ENCODE measurements at places on chromosomes 16 and 17. TPM values are rescaled to one million over a fixed set of nuclear protein-coding genes. Genes with fewer than 3 reads are reported as not detected.

The FSCN2 gene
- 2.1 TPM for total RNA-seq

The C16orf86 gene
- 2.7 TPM for total RNA-seq

The CARD14 gene
- not detected for total RNA-seq

DNA sequence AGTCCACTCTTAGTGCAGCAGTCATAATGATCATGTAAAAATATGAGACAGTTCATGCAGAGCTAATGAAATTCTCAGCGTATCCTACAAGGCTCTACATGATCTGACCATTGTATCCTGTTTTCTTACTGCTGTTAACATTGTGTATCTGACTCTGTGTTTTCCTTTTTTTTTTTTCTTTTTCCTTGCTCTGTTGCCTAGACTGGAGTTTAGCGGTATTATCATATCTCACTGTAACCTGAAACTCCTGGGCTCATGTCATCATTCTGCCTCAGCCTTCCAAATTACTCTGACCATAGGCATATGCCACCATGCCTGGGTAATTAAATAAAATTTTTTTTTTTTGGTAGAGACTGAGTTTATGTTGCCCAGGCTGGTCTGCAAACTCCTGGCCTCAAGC, 12.1 kb downstream of the DUS2 start:
- no peak overlapping the region for H3K4me3 ChIP-seq
- no peaks in the 10 kb centered on the region for H3K36me3 ChIP-seq
- DNase-seq = no peak
- H3K27ac ChIP-seq = no peak overlapping the region

- H3K4me1 ChIP-seq = no peaks in the 10 kb centered on the region
- DNase-seq = no peak
- no peak overlapping the region for H3K27ac ChIP-seq
These were observed 6.7 kb upstream of the GSG1L start for GRCh38 chr16:28069971-28070794.

- peak overlapping the region; percentile 77 for H3K4me3 ChIP-seq
- peak; percentile 19 for DNase-seq
- peaks cover 3% of the 10 kb centered on the region for H3K36me3 ChIP-seq
- H3K4me1 ChIP-seq = peaks cover 10% of the 10 kb centered on the region
- peak overlapping the region; percentile 81 for H3K27ac ChIP-seq
These were observed 2.7 kb downstream of the FBXO31 start for GRCh38 chr16:87380881-87381280.

GRCh38 chr17:29572691-29573557, 4.4 kb downstream of the TP53I13 start:
- no peaks in the 10 kb centered on the region for H3K36me3 ChIP-seq
- H3K27me3 ChIP-seq = no peaks in the 10 kb centered on the region
- 0 out of 2 replicates have a peak, but pooled peaks cover 4% of the 10 kb centered on the region for H3K4me1 ChIP-seq
- no peak overlapping the region for H3K27ac ChIP-seq

GRCh38 chr17:60720763-60721531, 43.3 kb downstream of the BCAS3 start:
- peak; percentile 24 for DNase-seq
- no peaks in the 10 kb centered on the region for H3K4me1 ChIP-seq
- H3K4me3 ChIP-seq = no peak overlapping the region
- H3K36me3 ChIP-seq = no peaks in the 10 kb centered on the region
- no peak overlapping the region for H3K27ac ChIP-seq

GRCh38 chr17:19390951-19391350, 4.0 kb upstream of the MFAP4 start:
- no peak overlapping the region for H3K27ac ChIP-seq
- no peak overlapping the region for H3K4me3 ChIP-seq
- H3K36me3 ChIP-seq = no peaks in the 10 kb centered on the region
- H3K4me1 ChIP-seq = no peaks in the 10 kb centered on the region
- H3K27me3 ChIP-seq = peaks cover 1% of the 10 kb centered on the region

DNA sequence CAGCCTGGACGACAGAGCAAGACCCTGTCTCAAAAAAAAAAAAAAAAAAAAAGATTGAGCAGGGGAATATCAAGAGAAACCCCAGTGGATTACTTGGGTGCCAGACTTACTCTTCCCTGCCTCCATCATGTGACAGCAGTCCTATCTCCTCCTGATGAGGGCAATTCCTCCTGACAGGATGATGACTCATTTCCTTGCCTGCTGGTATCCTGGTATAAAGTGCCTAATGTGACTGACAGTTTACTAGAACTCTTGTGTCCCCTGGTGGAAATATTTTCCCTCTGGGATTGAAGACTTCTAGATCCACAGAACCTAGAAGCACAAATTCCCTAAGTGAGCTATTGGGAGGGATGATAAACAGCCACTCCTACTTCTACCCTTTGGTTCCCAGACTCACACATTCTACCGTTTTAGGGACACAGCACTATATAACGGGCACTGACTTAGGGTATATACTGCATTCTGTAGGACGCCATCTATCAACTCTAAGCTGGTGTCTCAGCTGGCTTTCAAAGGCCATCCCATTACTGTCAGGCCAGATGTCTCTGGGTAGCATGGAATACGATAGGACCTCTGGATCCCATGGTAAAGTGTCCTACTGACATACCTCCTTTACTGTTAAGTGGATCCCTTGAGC, 114.6 kb upstream of the MED13 start:
- no peak overlapping the region for H3K4me3 ChIP-seq
- H3K27me3 ChIP-seq = no peaks in the 10 kb centered on the region
- DNase-seq = no peak
- no peaks in the 10 kb centered on the region for H3K4me1 ChIP-seq

The AANAT gene
- 0.23 TPM for total RNA-seq

GRCh38 chr17:40945414-40945813, 8.0 kb upstream of the KRT23 start:
- H3K4me3 ChIP-seq = no peak overlapping the region
- no peak overlapping the region for H3K27ac ChIP-seq
- H3K27me3 ChIP-seq = no peaks in the 10 kb centered on the region
- DNase-seq = no peak
- H3K4me1 ChIP-seq = no peaks in the 10 kb centered on the region

The KARS1 gene
- total RNA-seq = 195 TPM

The CIITA gene
- 84.6 TPM for total RNA-seq

DNA sequence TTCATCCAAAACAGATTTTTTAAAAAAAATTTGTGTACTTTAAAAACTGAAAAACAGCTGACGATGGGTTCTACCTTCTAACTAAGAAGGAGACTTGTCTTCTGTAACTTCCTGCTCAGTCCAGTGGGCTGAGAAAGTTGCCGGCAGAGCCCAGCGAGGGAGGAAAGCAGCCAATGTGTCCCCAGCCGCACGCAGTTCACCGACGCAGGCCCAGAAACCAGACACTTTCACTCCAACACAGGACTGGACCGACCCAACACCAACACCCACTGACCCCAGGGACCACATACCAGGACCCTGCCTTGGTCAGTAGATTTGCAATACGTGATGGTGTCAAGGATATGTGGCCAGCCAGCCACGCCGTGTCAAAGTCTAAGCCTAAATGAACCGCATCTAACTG, 25.6 kb downstream of the TRAP1 start:
- H3K4me1 ChIP-seq = peaks cover 13% of the 10 kb centered on the region
- no peak overlapping the region for H3K27ac ChIP-seq
- H3K36me3 ChIP-seq = peaks cover 15% of the 10 kb centered on the region
- no peaks in the 10 kb centered on the region for H3K27me3 ChIP-seq

DNA sequence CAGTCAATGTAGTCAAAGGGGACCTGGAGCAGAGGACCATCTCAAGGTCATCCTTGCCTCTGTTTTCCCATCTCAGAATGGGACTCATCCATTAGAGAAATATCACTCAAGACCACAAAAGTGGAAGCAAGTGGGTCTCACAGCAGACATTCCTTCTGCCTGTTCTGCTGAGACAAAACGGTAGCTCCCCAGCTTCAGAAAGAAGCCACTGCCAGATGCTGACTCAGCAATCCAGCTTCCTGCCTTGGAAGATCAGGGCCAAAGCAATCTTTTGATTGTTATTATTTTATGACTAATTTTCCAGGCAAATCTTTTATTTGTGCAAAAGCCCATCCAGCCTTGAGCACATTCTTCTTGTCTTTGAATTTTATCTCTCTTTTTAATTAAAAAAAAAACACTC, 86.8 kb downstream of the CCT6B start:
- no peaks in the 10 kb centered on the region for H3K36me3 ChIP-seq
- DNase-seq = no peak
- no peak overlapping the region for H3K4me3 ChIP-seq
- H3K27me3 ChIP-seq = no peaks in the 10 kb centered on the region

- 0 out of 2 replicates have a peak overlapping the region, but pooled peaks have one; percentile 21 for H3K27ac ChIP-seq
- DNase-seq = no peak
- H3K36me3 ChIP-seq = peaks cover 5% of the 10 kb centered on the region
These were observed 56.4 kb downstream of the KANSL1 start for GRCh38 chr17:46136820-46137219.

DNA sequence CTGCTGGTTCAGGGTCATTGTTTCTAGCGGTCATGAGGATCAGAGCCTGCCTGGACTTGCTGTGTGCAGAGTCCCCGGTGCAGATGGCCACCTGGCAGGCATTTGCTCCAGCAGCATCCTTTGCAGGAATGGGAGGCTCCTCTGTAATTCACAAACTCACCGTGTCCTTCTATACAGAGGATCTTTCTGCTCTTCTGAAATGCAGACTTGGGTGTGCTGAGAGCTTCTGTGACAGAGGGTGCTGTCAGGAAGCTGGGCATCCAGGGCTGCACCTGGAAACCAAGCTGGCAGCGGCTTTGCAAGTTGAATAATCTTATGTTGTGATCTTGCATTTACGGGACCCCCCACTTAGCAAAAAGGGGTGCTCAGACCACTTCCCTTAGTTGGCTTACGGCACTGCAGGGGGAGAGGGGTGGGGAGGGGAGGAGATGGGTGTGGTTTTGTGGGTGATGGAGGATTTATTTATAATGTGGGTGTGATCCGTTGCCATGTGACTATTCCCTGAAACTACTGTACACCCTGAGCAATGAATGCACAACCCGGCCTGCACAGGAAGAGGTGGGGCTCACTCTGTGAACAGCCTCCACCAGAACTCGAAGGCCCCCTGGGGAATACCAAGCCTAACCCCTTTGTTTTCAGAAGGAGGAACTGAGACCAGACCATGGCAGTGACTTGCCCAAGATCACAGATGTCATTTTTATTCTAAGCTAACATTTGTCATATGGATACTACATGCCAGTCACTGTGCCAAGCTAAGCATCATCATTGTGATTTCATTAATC, 178.3 kb downstream of the PRKCB start:
- peak overlapping the region; percentile 36 for H3K4me3 ChIP-seq
- peaks cover 14% of the 10 kb centered on the region for H3K36me3 ChIP-seq
- peak; percentile 98 for DNase-seq
- H3K27me3 ChIP-seq = no peaks in the 10 kb centered on the region
- peak overlapping the region; percentile 60 for H3K27ac ChIP-seq

The KRT40 gene
- total RNA-seq = not detected

GRCh38 chr17:40850293-40850972, 16.6 kb downstream of the KRT12 start:
- H3K27me3 ChIP-seq = no peaks in the 10 kb centered on the region
- DNase-seq = no peak
- no peak overlapping the region for H3K4me3 ChIP-seq
- H3K27ac ChIP-seq = no peak overlapping the region
- no peaks in the 10 kb centered on the region for H3K4me1 ChIP-seq

DNA sequence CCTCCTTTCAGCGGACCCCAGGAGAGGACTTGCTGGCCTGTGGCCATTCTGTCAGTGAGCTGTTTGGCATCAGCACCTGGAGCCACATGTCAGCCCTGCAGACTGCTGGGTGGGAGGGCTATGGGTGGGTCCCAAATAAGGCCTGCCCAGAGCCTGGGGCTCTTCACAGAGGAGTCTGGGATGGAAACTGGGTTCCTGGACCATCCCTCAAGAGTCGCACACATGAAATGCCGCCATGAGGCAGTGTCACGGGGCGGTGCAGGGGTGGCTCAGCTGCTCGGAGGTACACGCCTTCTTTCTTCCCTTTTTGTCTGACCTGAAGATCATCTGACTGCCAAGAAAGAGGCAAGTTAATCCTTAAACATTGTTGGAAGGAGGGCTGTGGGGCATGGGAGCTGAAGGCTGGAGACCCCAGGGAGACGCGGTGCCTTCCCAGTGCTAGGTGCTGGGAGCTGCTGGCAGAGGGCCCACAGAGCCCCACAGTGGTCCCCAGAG, 14.8 kb downstream of the MPRIP start:
- no peak for DNase-seq
- H3K36me3 ChIP-seq = peaks cover 6% of the 10 kb centered on the region
- H3K27ac ChIP-seq = no peak overlapping the region
- no peak overlapping the region for H3K4me3 ChIP-seq
- no peaks in the 10 kb centered on the region for H3K27me3 ChIP-seq

DNA sequence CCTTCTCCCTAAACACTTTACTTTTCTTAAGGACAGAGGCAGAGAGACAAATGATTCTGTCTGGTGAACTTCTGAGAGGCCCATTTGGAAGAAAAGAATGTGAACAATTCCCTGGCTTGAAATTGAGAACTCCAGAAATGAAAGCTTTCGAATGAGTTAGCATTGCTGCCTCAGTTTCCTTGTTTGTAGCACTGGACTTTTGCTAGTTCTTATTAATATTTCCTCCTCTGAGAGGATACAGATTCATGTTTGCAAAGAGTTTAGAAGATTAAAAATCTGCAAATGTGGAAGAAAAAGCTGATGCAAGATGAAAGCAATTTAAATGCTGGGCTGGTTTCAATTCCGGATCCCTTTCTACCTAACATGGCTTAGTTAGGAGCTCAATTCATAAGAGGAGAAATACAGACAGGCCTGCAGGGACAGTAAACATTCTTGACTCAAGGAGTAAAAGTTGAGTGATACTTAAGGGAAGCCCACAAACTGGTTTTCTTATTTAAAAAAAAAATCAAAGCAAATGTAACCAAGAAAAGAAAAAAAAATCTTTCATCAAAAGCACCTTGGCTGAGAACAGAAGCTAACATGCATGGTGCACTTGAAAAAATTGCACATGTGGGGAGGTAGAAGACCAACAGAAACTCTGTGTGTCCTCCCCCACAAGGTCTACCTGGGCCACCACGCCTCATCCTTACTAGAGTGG, 27.1 kb downstream of the HNF1B start:
- H3K36me3 ChIP-seq = no peaks in the 10 kb centered on the region
- no peak overlapping the region for H3K27ac ChIP-seq
- no peak overlapping the region for H3K4me3 ChIP-seq
- no peak for DNase-seq

DNA sequence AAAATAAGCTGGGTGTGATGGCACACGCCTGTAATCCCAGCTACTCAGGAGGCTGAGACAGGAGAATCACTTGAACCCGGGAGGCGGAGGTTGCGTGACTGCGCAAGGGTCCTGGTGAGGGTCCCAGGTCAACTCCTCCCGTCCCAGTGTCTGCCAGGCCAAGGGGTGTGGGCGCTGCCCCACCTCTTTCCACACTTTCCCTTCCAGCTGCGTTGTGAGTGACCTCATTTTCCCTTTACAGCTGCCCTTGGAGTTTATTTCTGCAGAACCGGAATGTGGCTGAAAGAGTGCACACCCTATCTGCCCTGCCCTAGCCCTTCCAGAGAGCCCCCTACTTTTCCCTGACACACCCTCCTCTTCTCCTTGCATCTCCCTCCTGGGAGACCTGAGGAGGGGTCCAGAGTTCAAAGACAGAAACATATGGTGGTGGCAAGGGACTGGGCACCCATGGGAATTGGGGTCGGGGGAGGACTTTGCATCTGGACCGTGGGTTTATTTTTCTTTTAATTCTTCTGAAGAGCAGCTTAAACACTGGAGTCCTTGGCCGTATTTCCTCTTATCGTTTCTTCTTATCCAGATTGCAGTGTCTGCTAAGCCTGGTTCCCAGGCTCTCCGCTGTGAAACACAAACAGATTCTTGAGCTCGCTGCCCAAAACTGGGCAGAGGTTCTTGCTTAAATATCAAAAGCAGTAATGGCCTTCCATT, 20.9 kb downstream of the MRC2 start:
- no peak overlapping the region for H3K4me3 ChIP-seq
- DNase-seq = no peak
- no peaks in the 10 kb centered on the region for H3K36me3 ChIP-seq
- H3K27me3 ChIP-seq = no peaks in the 10 kb centered on the region
- no peak overlapping the region for H3K27ac ChIP-seq

The ABCC11 gene
- total RNA-seq = not detected

All from GM12878 (cell line).